ENCODE measurements at places on chromosomes 7 and 10. TPM values are rescaled to one million over a fixed set of nuclear protein-coding genes. Genes with fewer than 3 reads are reported as not detected.

Gene ITGA8
- total RNA-seq: 0.20 TPM

Gene SPDYE8
- not detected for total RNA-seq

Gene CTAGE8
- total RNA-seq: 1.4 TPM

Gene GAD2
- not detected for total RNA-seq

Gene HKDC1
- total RNA-seq: 0.65 TPM

Gene ANKRD61
- not detected for total RNA-seq

Gene TMEM26
- 0.35 TPM for total RNA-seq

Gene OR2A12
- not detected for total RNA-seq

Gene MAGI2
- 2.9 TPM for total RNA-seq

Gene ANKRD30A
- not detected for total RNA-seq

Gene SLC16A12
- 0.38 TPM for total RNA-seq
